ENCODE measurements at places on chromosomes 1 and 21.

- no peak for DNase-seq
These were observed 44.1 kb downstream of the S100B start for GRCh38 chr21:46560568-46561444.

- DNase-seq, result peak; percentile 27
These were observed 1.3 kb downstream of the SMG5 start for GRCh38 chr1:156281281-156281680.

DNA sequence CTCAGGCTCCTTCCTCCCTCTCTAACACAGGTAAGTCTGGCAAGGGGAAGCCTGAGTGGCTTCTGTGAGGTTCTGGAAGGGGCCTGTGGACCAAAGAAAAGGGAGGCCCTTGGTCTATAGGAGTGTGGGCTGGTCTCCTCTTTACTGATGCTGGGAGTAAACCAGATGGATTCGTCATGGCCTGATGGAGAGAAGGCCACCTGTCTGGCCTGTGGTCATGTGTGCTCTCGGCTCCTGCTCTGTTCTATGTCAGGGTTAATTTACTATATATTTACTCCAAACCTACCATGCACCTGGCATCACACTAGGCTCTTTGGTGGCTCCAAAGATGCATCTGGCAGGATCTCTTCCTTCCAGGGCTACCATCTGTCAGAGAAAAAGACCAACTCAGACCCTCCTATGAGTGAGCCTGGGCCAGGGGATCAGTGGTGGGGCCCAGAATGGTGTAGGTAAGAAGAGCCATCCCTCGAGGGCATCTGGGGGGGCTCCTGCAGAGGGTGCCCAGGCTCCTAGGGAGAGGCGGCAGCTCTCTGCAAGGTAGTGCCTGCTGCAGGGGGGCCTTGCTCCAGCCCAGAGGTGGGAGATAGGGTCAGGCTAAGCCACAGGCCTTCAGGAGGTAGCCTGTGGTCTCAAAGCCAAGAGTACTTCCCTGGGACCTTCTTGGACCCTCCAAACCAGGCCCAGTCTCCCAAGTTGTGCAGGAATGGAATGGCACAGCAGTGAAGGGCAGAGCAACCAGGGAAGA is 68.2 kb upstream of the SELENON start:
- no peak for DNase-seq

DNA sequence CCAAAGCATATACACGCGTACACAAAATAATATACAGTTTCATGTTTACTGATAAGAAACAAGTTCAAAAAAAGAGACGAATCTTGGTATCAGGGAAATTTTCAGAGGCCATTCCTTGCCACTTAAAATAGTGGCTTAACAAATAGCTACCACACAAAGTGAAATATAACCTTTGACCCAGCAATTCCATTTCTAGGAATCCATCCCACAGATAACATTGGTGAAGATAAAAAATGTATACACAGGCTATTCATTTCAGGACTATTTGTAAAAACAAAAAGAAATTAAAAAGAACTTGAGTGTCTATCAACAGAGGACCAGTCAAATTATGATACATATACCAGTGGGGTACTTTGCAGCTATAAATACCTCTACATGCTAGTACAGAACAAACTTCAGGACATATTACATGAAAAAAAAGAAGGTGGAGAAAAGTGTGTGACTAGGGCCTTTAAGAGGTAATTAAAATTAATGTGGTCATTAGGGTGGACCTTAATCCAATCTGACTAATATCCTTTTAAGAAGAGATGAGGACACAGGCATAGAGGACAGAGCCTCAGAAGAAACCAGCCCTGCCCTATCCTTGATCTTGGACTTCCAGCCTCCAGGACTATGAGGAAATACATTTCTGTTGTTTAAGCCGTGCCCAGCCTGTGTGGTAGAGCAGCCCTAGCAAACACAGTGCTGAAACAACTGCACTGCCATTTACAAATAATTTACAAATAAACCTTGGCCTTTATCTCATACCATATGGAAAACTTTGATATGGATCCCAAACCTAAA is 7.8 kb downstream of the UBE2G2 start:
- DNase-seq, result no peak

GRCh38 chr21:45280969-45281368 is 6.7 kb downstream of the POFUT2 start:
- DNase-seq, result no peak

GRCh38 chr1:30242168-30242567 is 481.2 kb downstream of the MATN1 start:
- DNase-seq, result no peak

GRCh38 chr1:213444224-213444623 is 393.2 kb downstream of the RPS6KC1 start:
- no peak for DNase-seq

GRCh38 chr1:82762829-82763532 is 962.2 kb downstream of the ADGRL2 start:
- DNase-seq, result no peak

DNA sequence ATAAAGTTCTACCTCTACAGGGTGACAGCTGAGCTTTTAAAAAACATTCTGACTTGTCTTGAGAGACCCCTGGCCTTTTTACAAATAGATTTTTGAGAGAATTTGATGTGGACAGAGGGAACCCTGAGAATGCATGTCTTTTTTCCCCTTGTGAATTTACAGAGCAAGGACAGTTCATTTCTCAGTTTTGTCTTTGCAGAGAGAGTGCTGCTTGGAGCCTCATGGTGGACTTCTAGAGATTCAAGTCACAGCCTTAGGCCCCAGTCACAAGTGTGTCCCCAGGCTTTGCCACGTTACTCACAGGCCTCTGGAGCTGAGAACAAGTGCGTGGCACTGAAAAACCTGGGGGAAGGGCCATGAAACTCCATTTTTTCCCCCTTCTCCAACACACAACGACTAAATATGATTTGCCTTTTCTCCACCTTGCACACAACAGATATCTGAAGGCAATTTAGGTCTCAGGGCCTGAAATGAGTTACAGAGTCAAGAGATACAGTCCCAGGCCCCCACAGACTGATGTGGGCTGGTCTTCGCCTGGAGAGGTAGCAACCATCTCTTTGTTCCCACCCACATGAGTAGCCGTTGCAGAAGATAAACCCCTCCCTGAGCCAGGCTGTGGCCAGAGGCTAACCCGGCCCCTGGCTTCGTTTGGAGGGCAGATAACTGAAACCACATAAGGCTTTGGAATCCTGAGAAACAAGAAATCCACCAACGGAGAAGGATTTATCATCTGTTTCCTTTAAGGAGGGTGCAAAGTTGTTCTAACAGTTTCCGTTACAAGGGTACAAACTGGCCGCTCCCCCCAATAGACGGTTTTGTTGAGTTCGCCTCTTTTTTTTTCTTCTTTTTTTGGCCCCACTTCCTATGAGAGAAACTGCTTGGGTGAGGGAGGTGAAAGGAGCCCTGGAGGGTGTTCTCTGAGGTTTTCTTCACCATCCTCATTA is 1.0 kb upstream of the PIGV start:
- no peak for DNase-seq

DNA sequence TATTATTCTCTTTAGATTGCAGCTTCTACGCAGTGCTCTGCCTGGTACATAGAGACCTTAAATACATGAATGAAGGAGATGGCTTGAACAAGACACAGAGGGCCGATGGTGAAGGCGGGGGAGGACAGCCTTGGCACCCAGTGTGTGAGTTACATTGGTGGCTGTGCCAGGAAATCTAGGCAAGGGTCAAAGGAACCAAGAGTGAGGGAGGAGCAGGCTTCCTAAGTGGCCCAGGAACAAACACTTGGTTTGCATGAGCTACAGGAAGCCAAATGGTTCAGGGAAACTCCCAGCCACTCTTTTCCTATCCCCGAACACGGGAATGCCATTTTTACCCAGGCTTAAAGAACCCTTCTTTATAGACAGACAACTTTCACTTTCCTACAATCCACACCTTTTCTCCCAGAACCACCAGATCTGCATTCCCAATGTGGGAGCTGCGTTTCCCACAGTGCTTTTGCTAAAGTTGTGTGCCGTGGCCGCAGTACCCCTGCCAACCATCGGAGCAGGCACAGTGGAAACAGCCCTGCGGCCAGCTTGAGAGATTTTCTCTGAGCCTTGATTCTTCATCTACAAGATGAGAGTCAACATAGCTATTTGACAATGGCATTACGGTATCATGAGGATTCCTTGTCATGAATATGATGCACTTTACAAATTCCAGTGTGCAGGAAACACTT is 3.5 kb upstream of the CLEC20A start:
- DNase-seq, result no peak

- DNase-seq, result no peak
These were observed 588 bp downstream of the NEXN start for GRCh38 chr1:77888781-77889642.

DNA sequence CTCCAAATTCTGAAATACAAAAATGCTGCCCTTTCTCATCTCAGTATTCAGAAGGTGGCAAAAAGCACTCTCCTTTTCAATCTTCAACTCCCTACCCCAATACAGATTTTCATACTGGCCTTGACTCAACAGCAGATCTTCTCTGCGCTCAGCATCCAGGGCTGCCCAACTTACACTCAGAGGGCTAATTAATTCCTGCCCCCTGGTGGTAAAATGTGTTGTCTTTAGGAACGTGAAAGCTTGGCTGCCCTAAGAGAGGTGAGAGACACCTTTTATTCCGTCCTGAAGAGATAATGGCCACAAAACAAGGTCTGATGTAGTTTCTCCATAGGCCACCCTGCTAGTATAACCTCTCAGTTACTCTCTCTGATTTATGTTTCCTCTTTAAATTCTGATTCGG is 25.0 kb downstream of the KRTAP24-1 start:
- no peak for DNase-seq

DNA sequence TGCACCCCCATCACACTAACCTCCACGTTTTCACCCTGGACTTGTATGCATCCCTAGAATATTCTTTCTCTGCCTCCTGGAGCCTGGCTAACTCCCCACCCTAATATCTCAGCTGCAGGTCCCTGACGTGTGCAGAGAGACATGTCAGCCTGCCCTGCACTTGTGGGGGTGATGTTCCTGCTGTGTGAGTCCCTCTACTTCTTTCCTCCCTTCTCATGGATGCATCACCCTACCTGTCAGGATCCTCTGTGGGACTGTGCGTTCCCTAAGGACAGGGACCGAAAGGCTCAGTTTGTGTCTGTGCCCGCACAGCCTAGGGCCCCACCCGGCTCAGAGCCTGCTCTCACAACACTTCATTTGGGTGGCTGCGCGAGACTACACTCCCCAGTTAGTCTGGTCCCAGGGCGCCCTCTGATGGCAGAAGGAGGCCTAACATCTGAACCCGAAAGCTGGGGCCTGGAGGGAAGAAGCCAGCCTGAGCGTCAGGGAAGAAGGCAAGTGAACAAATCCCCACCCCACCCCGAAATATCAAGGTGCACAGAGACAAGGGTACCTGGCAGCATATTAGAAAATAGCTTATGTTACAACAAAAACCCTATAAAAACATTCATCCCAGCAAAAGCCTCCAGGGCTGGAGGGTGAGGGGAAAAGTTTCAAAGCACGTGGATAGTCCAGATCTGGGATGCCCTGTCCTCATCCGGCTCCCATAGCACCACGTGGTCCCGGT is 3.7 kb downstream of the CD52 start:
- DNase-seq, result peak; percentile 82

GRCh38 chr1:167292216-167292615 is 71.5 kb downstream of the POU2F1 start:
- no peak for DNase-seq

GRCh38 chr1:75600781-75601180 is 10.1 kb downstream of the SLC44A5 start:
- no peak for DNase-seq

DNA sequence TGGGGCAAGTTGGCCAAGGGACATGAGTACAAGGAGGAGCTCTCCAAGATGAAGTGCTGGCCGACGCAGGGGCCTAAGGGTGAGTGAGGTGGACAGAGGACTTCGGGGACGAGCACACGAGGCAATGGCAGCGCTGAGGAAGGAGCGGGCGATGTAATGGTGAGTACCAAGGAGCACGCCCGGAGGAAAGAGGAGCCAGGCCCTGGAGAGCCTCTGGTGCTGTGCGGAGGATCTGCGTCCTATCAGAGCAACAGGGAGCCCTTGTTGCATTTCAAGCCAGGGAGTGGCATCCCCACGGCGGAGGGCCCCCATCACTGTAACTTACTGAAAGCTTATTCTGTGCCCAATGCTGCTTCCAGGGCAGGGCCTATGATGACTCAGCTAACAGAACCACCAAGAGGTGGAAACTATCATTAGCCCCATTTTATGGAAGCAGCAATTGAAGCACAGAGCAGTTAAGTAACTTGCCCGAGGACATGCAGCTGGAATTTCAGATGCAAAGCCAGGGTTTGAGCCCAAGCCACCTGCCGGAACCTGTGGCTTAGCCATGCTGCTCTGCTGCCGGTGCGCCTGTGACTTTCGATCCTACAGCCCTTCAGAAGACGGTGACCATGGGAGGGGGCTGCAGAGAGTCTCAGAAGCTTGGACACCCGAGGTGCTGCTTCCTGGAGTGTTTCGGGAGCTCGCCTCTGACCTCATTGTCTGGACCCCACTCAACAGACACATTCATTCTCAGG is 17.6 kb upstream of the AJAP1 start:
- no peak for DNase-seq

DNA sequence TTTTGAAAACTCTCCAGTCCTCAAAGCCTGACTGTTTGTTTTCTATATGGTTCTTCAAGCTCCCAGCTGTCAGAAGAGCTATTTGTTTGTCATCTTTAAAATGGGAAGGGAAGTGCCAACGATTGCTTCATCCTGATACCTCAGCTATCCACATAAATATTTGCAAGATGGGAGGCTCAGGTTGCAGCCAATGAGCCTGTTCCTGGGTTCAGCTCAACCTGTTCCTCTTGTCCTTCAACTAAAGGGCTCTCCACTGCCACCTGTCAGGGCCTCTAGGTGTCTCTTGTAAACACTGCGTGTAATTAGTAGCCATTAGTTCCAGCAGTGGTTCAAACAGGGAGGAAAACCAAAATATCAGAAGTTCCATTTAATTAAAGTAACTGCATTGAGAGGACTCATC is 445.1 kb downstream of the AJAP1 start:
- no peak for DNase-seq

- DNase-seq, result no peak
These were observed 231.2 kb upstream of the USP24 start for GRCh38 chr1:55446351-55446750.

GRCh38 chr1:34270181-34270580 is 93.5 kb downstream of the C1orf94 start:
- DNase-seq, result no peak

- DNase-seq, result no peak
These were observed 133.1 kb downstream of the SMYD3 start for GRCh38 chr1:246373828-246374569.

- DNase-seq, result no peak
These were observed 23.9 kb upstream of the RUNX3 start for GRCh38 chr1:24954022-24954421.

DNA sequence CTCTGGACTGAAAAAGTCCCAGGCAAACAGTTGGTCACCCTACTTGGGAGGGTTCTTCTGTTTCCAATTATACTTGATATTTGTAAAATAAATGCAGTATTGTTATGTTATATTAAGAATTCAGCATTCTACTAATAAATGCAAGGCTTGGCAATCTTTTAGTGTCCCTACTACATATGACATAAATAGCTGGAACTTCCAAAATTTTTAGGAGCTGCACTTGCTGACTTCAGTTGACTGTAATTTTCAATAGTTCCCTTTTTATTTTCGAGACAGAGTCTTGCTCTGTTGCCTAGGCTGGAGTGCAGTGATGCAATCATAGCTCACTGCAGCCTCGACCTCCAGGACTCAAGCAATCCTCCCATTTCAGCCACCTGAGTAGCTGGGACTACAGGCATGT is 20.0 kb downstream of the FOXD3 start:
- DNase-seq, result no peak

Data from stimulated activated CD4-positive, alpha-beta T cell treated with anti-CD3 and anti-CD28 coated beads, TNF-alpha, amount 100 ng/mL, for 1 hour (primary cell).